ENCODE measurements at places on chromosomes 16 and 17. TPM values are rescaled to one million over a fixed set of nuclear protein-coding genes. Genes with fewer than 3 reads are reported as not detected.

Gene B9D1
- 12.8 TPM for total RNA-seq

Gene TAC4
- total RNA-seq = 0.94 TPM

Gene TEKT5
- not detected for total RNA-seq

Gene PIK3R5
- 2.5 TPM for total RNA-seq

Gene SCGB1C2
- not detected for total RNA-seq

Gene ZFP3
- 13.3 TPM for total RNA-seq

Gene PRMT7
- total RNA-seq = 22.0 TPM

Gene SEPTIN1
- 2.3 TPM for total RNA-seq

Gene TMEM100
- 5.7 TPM for total RNA-seq

Gene SMARCE1
- total RNA-seq = 69.0 TPM

Gene KRT13
- total RNA-seq = not detected

Gene CD300H
- 0.97 TPM for total RNA-seq

Gene HYDIN
- 2.2 TPM for total RNA-seq

Gene KRTAP3-1
- total RNA-seq = not detected

Gene TMEM94
- total RNA-seq = 42.0 TPM

Gene SHISA9
- total RNA-seq = 0.24 TPM

Gene SMARCD2
- total RNA-seq = 16.7 TPM

Gene TP53TG3C
- not detected for total RNA-seq

Gene ITGAL
- total RNA-seq = 1.3 TPM

Gene PLXDC1
- 13.0 TPM for total RNA-seq

Gene GPRC5B
- total RNA-seq = 68.5 TPM

Gene OR4D1
- total RNA-seq = not detected

Gene PARN
- total RNA-seq = 24.3 TPM

Gene CCDC154
- 0.79 TPM for total RNA-seq

Gene MPO
- 2.5 TPM for total RNA-seq

Gene PPL
- total RNA-seq = 9.9 TPM

Gene NR1D1
- 8.5 TPM for total RNA-seq

Gene RAPGEFL1
- 2.6 TPM for total RNA-seq

Gene TPSAB1
- 1.8 TPM for total RNA-seq

Gene SAMD14
- total RNA-seq = 2.9 TPM

Gene PCGF2
- 22.1 TPM for total RNA-seq

Gene PYY
- total RNA-seq = not detected

Gene GDPD3
- 3.6 TPM for total RNA-seq

Gene ITGB3
- 2.9 TPM for total RNA-seq

Gene CCL2
- total RNA-seq = 264 TPM

Gene TBC1D3D
- total RNA-seq = not detected

Gene GINS2
- 0.20 TPM for total RNA-seq

Gene C16orf96
- total RNA-seq = 0.19 TPM

Gene OR1F1
- not detected for total RNA-seq

Gene SLC4A1
- total RNA-seq = 0.66 TPM

Gene OSGIN1
- total RNA-seq = 4.5 TPM

Gene NACA2
- not detected for total RNA-seq

Gene CCDC144A
- total RNA-seq = 2.1 TPM

Gene JUP
- total RNA-seq = 157 TPM

Gene FAM171A2
- 0.42 TPM for total RNA-seq

Gene CORO6
- total RNA-seq = 88.6 TPM

Gene STAT5B
- 34.7 TPM for total RNA-seq

Gene PRSS27
- 0.51 TPM for total RNA-seq

Gene CDH3
- total RNA-seq = not detected

Gene CDR2
- total RNA-seq = 5.3 TPM

Gene MMP15
- 75.1 TPM for total RNA-seq

Gene SKA2
- total RNA-seq = 32.0 TPM

Gene IRX5
- 39.8 TPM for total RNA-seq

Gene BAIAP3
- 1.9 TPM for total RNA-seq

Gene KRT33A
- total RNA-seq = not detected

Gene ASGR1
- total RNA-seq = 0.53 TPM

Gene SLC16A3
- total RNA-seq = 8.0 TPM

Measured in heart right ventricle (tissue), 16 donors.